ENCODE measurements at places on chromosomes 12 and 14.

DNA sequence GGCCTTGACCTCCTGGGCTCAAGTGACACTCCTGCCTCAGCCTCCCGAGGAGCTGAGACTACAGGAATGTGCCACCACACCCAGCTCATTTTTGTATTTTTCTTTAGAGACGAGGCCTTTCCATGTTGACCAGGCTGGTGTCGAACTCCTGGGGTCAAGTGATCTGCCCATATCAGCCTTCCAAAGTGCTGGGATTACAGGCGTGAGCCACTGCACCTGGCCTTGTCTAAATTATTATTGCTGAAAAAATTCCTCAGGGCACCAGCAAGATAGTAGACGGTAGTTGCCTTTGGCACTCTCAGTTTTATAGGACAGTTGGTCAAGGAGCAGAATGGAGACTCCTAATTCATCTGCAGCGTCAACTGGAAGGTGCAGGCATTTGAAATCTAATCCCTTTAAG lies 2.5 kb upstream of the AICDA start:
- no peak for DNase-seq

- no peak for DNase-seq
Measured at GRCh38 chr12:85152311-85152729, 116.2 kb downstream of the LRRIQ1 start.

- DNase-seq = no peak
Measured at GRCh38 chr14:58129208-58129607, 22.8 kb downstream of the ARMH4 start.

GRCh38 chr12:12017798-12018197 lies 52.9 kb upstream of the BCL2L14 start:
- no peak for DNase-seq

DNA sequence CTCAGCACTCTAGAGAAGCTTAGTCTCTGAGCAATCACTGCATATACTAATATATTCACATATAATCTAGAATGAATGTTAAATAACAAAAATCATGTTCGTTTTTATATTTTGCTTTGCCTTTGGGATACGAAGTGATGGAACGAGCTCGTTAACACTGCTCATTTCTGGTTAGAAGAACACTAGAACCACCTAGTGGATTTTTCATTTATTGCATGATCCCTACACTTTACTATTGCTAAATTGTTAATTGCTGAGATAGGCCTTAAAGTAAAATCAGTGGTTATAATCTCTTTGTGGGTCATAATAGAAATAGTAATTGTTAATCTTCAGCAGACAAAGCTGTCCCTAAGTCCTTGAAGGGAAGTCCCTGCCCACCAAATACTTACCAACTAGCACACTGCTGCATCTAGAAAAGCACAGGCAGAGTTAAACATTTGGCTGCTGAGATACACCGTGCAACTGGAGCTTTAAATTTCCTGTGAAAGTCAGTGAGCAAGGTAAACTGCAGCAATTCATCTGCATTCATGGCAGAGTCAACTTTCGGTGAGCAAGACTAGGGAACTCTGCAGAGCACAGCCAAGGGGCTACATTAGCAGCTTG lies 353.7 kb downstream of the APAF1 start:
- DNase-seq = peak; percentile 6

DNA sequence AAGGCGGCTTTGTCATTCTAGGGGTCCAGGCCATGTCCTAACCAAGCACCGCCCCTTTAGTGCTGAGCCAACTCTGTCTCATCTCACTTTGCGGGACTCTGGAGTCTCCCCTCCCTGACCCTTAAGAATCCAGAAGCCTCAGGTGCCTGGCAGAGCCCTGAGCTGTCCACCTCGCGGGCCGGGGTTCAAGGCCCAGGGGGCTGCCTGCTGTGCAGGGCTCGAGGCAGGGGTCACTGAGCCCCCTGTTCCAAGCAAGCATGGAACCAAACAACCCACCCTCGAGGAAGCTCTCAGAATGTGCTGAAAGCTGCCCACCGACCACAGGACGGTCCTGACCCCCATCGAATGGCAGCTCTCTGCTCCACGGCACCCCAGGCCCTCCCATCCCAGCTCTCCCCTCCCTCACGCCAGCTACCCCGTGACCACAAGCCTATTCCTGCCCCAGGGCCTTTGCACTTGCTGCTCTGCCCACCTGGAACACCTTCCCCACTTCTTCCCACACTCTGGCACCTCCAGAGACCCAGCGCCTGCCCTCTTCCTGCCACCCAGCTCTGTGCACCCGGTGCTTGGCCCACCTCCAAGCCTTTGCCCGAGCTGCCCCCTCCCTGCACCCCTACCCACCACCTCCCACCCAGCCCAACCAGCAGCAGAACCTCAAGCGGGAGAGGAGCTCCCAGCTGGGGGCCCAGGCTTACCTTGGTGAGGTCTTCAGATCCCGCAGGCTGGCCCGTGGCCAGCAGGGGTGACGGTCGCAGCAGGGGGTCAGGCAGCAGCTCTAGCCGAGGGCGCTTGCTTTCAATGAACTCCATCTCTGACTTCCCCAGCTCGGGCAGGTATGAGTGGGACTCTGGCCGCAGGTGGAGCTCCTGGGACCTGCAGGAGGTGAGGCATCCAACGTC lies 84.3 kb downstream of the NCOR2 start:
- no peak for DNase-seq

DNA sequence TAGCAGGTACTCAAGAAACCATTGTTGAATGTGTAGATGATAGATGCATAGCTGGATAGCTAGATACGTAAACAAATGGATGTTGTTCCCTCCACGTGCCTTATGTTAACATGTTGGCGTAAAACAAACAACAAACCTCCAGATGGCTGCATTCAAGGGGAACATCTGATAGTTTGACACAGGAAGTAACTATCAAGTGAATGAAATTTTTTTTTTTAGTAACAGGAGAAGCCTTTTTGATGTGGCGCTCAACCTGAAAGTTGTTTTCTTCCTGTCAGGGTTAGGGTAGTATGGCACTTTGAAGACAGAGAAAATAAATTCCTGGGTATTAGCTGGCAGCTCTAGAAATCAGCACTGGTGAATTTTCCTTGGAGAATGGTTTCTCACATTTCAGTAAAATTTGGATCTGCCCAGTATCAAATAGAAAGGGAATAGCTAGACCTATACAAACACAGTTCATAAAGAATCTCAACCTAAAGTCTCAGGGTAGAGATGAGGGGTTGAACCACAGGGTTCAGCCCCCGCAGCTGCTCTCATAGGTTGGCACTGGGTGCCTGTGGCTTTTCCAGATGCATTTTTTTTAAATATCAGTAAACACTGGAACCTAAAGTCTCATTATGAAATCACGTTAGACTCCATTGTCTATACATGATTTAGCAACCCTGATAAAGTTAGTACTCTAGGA lies 18.8 kb upstream of the RAP1B start:
- no peak for DNase-seq

GRCh38 chr12:55946553-55946952 lies 15.6 kb downstream of the DGKA start:
- DNase-seq = no peak

DNA sequence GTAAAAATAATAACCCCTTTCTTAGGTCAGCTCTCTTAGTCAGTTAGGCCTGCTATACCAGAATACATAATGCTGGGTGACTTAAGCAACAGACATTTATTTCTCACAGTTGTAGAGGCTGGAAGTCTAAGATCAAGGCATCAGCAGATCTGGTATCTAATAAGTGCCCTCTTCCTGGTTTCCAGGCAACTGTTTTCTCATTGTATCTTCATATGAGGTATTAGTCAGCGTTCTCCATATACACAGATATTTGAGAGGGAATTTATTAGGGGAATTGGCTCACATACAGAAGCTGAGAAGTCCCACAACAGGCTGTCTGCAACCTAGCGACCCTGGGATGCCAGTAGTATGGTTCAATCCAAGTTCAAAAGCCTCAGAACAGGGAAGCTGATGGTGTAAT lies 896.0 kb downstream of the GALC start:
- DNase-seq = no peak

- no peak for DNase-seq
Measured at GRCh38 chr12:108514468-108514972, 557 bp upstream of the FICD start.

- no peak for DNase-seq
Measured at GRCh38 chr14:101087614-101088394, 184.3 kb upstream of the RTL1 start.

GRCh38 chr14:73943083-73943482 lies 6.8 kb downstream of the FAM161B start:
- DNase-seq = no peak

GRCh38 chr12:96398424-96399119 lies 1.7 kb downstream of the CDK17 start:
- DNase-seq = no peak

DNA sequence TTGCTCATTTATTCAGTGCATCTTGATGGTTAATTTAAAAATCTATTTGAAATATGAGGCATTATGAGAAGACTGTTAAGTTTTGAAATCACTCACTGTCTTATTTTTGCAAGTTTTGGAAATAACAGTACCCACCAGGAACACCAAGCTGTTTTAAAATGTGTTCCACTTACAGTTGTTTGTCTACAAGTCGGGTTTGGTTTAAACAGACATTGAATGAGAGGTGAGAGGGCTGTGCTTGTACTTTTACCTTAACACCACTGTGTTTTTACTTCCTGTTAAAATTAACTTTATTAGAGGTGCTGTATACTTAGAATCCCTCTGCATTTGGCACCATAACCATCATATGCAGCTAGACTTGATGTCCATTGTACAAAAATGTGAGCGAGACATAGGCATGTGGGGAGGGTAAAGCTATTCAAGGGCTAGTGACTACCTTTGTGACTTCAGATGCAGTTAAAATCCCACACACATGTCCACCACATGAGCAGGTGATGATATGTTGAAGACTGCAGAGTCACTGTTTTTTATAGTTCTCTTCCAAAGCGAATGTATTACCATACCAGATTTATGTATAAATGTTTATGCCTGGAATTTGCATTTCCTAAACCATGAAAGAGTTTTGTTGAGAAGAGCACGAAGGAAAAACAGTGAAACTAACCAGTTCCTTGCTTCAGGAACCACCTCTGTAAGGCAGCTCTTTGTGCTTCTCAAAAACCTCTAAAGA lies 12.9 kb downstream of the ELK3 start:
- DNase-seq = no peak

- no peak for DNase-seq
Measured at GRCh38 chr12:79844693-79845092, 90.2 kb downstream of the PPP1R12A start.

DNA sequence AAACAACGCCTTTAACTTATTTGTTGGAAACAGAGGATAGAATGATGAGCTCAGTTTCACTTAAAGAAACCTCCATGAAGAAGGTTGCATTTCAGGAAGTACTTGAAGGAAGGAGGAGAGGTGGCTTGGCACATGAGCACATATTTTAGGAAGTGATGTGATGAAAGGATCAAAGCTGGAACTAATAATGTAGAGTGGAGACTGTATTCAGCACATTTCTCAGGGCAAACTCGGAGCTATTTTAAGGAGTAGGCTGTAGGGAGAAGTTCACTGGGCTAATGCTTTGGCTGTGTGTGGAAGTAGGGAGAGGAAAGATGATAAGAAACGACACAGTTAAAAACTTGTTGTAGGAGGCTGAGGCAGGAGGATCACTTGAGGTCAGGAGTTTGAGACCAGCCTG lies 272.8 kb downstream of the AKAP6 start:
- DNase-seq = no peak

DNA sequence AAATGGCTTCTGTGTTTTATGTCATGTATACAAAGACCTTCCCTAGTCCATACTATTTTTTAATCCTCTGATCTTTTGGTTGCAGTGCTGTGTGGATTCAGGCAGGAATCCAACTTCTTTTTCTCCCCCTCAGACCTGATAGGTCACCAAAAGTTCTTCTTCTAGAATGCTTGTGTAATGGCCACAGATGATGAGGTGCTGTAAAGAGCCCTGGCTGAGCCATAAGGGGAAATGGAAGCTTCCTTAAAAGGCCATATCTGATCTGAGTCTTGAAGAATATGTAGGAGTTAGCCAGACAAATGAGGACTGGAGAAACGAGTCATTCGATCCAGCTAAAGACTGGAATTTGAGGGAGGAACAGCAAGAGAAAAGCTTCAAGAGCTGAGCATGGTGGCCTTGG lies 353.9 kb downstream of the PCNX1 start:
- DNase-seq = no peak

DNA sequence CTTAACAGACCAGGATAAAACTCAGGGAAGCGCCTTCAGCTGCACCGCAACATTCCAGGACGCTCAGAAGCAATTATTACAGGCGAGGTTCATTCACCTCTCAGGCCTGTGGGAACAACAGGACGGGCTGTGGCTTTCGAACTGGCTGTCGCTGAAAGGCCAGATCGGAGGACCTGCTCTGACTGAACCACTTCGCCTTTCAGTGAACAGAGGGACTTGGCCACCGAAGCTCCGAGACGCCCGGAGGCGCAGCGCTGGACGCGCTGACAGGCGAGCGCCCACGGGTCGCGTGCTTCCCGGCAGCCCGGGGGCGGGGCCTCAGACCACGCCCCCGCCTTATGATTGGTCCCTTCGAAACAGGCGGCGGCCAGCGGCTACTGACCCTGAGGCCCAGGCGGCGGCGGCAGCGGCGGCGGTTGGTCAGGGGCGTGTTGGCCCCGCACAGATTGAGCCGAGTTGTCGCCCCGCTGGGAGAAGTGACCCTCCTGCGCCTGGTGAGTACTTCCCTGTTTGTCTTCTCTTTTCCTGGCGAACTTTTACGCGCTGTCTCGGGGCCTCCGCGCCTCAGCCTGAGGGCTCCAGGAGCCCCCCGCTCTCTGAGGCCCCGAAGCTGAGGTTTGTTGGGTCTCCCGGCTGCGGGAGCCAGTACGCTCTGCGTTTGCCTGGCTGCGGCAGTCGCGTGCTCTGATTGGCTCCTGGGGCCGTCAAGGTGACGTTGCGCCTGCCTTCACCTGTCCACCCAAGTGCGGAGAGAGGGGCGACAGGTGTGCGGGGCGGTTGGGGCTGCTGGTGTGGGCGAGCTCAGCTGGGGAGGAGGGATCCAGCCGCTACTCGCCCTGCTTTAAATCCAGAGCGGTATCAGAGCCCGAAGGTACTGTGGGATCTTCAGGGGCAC lies at the start of gene GAS2L3:
Gene GAS2L3, plus strand, starts transcription at position 393 of the 895 bp plus-strand sequence. CDS start 21,221 bp downstream, outside the sequence.
- peak; percentile 46 for DNase-seq

DNA sequence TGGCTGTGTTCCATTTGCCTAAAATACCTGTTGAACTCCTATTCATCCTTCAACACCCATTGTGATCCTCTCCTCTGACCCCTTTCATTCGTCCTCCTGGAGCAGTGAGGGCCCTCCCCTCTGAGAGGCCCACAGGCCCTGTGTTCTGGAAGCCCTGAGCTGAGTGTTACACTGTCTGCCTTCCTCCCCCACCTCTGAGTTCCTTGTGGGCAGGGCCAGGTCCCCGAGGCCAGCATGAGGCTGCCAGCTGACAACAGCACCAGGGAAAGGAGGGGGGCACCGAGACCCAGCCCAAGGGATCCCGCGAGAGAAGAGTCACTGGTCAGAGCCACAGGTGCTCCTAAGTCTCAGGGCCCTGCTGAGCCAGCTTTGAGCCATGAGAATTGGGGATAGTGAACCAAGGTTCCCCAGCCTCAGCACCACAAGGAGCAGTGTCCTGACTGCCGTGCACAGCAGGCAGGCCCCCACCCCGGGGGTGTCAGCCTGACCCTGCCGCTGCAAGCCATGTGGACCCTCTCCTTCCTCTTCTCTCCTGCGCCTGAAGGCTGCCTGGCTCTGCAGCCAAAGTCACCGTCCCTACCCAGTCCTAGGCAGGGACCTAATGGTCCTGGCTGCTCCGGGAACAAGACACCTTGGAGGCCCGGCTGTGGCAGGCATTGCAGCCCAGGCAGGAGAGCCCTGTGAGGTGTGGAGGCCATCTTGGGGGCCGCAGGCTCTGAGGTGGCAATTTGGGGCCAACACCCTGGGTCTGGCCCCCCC lies 52.5 kb downstream of the BEGAIN start:
- no peak for DNase-seq

Data from LNCaP clone FGC (cell line).